ENCODE measurements at places on chromosomes 6 and 20.

DNA sequence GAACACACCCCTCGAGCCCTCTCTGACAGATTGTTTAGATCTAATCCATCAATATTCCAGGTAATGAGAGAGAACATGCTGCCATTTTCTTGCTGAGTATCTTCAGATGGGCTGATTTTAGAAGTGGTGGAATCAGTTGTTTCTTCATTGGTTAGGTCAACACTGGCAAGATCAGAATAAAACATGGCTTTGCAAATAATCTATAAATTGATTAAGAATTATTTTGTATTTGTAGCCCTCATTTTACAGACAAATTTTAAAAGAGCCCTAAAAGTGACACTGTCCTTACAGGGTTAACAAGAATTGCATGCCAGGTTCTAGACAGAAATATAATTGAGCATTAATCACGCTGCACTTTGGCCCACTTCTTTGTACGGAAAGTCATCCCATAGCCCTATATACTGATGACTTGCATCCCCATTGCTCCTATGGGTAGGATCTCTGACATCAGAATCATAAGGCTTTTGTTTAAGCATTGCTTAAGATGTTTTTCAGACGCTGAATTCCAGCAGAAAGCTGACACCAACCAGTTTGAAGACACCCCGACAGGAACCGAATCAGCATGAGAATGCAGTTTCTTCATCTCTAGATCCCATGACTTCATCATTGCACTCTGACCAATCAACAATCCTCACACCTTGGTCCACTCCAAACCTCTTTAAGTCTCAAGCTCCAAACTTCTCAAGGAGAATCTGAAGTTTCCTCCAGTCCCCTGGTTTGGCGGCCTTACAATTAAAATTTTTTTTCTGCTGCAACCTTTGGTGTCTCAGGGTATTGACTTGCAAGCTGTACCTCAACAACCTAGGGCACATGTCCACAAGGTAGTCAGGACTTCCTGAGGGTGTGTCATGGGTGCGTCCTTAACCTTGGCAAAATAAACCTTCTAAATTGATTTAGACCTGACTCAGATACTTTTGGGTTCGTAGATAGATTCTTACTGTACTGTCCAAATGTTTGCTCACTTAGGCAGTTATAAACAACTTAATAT, 7.8 kb downstream of the TDP2 start:
- no peak for DNase-seq

DNA sequence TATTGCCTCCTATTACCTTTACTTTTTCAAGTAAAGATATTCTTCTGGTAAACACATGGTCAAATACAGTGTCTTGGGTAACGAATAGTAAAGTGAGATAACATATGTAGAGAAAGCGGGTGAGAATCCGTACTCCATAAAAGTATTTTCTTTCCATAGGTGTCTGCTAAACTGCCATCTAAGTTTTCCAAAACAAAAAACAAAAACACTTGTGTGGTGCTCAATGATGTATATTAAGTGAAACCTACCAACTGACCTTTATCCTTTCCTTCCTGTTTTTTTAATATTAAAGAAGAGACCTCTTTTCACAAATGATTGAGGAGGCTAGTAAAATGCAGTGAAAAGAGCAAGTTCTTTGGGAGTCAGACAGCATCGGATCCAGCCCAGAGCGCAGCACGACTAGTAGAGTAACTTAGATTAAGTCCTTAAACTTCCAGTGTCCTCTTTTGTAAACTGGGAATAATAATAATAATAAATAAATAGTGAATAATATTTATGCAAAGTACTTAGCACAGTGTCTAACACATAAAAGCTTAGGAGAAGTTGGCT, 437 bp upstream of the CDKAL1 start:
- DNase-seq = no peak

DNA sequence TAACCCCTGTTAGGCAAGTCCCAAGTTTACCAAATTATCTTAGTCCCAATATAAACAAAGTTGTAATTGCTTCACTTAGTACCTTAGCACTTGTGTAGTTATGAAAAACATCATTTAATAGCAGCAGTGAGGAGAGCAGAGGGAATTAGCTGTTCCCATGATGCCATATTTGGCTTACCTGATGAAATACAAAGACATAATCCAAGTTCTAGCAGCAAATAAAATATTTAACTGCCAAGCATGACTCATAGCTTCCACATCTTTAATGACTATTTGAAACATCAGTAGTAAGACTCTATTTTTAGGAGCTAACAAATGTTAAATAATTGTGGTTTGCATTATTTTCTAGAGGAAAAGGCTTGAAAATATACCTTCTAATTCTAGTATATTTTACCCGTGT, 94.0 kb upstream of the MCHR2 start:
- DNase-seq = no peak

DNA sequence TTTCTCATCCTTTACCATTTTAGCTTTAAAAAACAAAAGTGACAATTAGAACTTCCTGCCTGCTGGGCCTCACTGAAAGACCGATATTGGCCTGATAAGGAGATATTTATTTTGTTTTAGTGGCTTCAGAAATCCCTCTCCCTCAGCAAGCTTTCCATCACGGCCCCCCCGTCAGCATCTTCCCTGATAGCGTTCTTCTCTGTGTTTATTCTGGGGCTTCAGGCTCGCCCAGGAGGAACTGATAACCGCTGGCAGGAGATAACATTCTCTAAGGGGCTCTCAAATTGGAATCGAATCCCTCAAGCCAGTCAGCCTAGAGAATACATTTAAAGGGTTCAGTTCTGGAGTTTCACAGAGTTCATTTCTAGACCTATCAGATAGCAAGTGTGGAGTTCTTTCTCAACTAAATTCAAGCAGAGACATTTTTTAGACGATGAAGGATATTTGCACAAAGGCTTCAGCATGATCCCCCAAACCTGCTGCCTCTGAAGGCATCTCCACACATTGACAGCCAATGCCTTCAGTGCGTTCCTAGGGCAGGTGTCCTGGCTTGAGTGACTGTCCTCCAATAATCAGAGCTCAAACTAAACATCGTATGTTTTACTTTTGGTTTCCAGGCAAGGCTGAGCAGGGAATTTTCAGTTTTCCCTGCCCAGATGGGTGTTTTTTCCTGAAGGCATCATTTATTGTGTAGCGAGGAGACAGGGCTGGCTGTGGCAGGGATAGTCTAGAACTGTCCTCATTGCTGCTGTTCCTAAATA, 17.0 kb downstream of the PRDM1 start:
- no peak for DNase-seq

- no peak for DNase-seq
These were observed 8.3 kb upstream of the ISM1 start for GRCh38 chr20:13212750-13213149.

DNA sequence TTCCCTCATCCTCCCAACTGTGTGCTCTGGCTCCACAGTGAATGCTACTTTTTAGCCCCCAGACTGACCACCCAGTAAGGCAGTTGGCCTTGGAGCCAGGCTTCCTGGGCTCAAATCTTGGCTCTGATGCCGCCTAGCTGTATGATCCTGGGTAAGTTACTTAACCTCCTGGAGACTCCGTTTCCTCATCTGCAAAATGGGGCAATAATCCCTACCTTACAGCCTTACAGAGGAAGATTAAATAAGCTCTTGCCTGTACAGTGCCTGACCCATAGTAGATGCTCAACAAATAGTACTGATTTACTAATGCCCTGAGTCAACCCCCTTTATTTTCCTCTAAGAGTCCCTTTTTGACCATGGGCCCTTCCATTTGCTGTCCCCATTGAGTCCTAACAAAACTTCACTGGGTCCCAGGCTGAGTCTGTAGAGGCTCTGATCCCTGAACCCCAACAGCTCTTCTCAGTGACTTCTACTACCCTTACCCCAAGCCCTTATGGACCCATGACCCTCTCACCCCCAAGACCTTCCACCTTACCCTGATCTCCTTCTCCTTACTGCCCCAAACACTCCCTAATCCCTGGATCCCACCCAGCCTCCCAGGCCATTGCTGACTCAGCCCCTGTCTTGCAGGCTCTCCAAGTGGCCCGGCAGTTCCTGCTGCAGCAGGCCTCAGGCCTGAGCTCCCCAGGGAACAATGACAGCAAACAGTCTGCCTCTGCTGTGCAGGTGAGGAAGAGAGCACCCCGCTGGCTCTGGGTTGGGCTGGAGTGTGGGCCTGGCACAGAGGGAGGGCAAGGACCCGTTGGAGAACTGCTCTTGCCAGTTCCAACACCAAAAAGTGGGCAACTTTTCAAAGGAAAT, 31.4 kb downstream of the FOXP4 start:
- no peak for DNase-seq

DNA sequence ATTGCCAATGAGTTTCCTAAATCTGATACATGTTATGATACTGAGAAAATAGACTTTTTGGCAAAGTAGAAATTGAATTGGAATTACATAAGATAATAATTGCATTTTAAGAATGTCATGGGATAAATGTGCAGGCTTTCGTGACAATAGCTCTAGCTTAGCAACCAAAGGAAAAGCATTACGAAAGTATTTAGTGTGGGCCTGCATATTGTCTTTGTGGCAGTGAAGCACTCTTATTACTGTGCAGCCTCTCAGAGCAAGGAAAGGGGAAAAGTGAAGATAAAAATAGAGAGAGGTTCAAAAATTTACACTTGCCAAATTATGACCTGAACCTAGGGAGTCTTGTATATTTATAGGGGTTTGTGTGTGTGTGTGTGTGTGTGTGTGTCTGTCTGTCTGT, 12.6 kb upstream of the DEFB113 start:
- DNase-seq = no peak

- DNase-seq = no peak
These were observed 35.9 kb downstream of the BEND3 start for GRCh38 chr6:107079429-107079828.

DNA sequence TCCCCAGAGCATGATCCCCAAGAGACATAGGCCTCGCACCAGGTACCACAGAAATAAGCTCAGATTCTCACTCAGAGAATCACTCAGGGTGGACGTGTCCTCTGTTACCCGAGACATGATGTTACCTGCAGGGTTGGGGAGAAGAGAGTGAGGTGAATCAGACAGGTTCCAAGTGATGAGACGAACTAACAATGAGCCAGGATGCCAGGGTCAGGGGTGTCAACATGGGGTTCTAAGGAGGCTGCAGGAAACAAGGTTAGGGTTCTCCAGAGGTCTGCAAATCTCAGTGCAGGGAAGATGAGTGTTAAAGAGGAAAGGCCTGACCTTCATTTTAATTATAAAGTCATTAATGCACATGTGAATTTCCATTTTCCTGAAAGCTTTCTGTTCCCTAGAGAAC, 2.5 kb downstream of the TAP1 start:
- DNase-seq = no peak

- no peak for DNase-seq
These were observed 148.1 kb upstream of the TENT5A start for GRCh38 chr6:81900616-81901015.

DNA sequence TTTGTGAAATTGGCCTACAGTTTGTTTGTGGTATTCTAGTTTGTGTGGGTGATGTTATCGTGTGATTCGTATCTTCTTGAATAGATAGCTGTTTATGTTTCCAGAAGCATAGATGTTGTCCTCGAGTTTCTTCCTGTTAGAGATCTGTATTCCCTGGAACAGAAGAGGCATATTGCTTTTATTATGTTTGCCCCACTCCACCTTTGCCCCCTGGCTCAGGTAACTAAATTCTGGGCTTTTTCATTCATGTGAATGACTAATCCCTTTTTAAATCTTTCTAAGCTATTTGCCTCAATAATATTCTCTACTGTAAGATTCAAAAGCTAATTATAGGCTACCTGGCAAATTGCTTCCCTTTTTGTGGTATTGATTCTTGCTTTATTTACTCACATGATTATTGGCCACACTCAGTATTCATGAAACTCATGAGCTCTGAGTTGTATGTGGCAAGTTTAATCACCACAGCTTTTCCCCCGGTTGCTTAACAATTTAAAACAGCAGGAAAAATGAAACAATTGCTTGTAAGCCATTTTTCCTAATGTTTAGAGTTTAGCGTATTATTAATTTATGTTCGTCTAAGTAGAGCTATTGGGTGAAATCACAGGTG, 12.6 kb downstream of the RNF217 start:
- DNase-seq = no peak

DNA sequence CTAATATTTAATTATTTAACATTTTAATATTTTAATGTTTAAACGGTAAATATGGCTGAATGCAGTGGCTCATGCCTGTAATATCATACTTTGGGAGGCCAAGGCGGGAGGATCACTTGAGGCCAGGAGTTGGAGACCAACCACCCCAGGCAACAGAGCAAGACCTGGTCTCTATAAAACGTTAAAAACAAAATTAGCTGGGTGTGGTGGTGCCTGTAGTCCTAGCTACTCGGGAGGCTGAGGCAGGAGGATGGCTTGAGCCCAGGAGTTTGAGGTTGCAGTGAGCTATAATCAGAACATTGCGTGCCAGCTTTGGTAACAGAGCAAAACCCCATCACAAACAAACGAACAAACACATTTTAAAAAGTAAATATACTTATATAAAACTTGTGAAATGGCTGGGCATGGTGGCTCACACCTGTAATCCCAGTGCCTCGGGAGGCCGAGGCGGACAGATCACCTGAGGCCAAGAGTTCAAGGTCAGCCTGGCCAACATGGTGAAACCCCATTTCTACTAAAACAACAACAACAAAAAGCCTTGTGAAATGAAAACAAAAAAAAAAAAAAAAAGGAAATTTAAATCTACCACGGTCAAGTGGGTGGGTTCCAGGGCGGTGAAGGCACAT, 8.2 kb downstream of the SRXN1 start:
- no peak for DNase-seq

DNA sequence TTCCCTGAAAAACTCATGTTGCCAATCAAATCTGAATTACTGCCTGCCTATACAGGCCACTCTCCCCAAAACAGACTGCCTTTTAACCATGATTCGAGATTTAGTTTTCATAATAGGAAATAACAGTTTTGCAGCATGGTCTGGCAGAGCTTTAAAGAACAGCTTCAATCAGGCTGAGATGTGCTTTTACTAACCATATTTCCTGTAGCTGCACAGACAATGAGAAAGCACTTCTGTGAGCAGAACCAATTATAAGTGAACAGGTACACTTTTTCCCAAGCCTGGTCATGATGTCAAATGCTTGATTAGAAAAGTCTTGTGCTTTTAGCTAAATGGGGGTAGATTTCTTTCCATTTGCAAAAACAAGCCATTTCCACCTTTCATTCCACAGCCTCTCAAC, 108.2 kb downstream of the THEMIS start:
- no peak for DNase-seq

GRCh38 chr6:167719920-167720319, 106.8 kb upstream of the AFDN start:
- DNase-seq = no peak

DNA sequence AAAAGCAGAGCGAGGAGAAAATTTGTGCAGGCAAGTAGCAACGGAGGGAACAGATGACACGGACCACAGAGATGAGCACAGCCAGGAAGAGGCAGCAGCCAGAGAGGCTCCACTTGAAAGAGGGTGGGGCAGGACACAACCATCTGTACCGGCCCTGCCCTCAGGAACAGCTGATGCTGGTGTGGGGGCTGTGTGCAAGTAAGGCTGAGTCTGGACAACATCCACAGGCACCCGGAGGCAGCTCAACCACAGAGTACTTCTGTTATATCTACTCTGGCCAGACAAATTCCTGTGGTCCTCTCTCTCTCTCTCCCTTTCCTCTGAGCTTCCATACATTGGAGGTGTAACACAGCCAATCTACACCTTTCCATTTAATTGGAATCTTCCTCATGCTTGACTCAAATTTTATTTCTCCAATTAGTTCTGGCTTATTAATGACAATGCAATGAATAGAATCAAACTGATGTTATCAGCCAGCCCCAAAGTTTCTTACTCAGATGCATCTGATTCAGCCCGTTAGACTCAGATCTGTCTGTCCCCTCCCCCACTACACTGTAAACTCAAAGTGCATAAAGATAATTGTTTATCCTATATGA, 24.9 kb downstream of the KIF13A start:
- DNase-seq = no peak

Measured in RWPE2 (cell line).